H54 (cell line): ENCODE measurements at places on chromosomes 11 and 22.

DNA sequence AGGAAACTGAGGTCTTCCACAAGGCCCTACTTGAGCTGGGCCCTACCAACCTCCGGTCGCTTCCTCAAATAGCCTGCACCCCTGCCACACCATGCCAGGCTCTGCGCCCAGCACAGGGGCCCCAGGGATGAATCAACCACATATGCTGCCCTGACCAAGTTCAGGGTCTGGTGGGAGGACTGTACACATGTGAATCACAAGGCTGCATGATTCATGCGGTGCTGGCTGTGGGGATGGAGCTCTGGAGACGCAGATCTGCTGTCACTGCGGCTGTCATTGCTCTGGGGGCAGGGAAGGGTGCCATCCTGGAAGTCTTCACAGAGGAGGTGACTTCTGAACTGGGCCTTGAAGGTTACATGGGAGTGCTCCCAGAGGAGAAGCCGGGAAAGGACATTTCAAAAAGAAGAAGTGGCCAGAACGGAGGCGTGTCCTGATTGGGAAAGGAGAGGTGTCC is 21.5 kb downstream of the CYTH4 start:
- peak; percentile 85 for DNase-seq

GRCh38 chr11:120978701-120979100 is 45.2 kb upstream of the TBCEL start:
- no peak for DNase-seq

- DNase-seq, result no peak
These were observed 11.1 kb downstream of the CCKBR start for GRCh38 chr11:6270584-6271246.

DNA sequence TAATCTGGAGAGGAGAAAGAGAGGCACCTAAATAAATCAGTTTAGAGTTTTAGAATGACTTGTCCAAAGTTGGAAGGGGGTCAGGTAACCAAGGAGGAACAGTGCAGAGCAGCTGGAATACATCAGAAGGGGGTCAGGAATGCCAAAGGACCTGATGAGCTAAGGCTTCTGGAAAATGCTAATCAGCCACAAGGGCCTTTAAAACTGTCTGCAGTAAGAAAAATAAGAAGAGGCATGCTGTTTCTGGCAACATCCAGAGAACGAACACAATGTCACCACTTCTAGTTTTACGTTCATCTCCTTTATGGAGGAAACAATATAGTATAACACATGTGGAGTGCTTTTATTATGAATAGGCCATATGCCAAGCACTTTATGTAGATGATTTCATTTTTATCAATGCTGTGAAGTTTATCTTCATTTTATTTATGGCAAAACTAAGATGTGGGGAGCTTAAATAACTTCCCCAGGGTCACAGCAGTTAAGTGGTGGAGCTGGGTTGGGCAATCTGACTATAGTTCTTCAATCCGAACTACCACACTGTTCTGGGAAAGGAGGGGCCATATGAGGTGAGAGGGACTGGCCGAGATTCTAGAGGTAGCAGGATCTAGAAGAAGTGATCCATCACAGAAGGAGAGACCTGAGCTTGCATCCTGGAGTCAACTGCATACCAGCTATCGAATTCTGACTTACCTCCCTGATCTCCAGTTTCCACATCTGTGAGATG is 22.6 kb downstream of the ACO2 start:
- no peak for DNase-seq

- peak; percentile 73 for DNase-seq
These were observed 90.9 kb downstream of the LDLRAD3 start for GRCh38 chr11:36034551-36035331.

- no peak for DNase-seq
These were observed 63.9 kb downstream of the MYH9 start for GRCh38 chr22:36323855-36324331.

DNA sequence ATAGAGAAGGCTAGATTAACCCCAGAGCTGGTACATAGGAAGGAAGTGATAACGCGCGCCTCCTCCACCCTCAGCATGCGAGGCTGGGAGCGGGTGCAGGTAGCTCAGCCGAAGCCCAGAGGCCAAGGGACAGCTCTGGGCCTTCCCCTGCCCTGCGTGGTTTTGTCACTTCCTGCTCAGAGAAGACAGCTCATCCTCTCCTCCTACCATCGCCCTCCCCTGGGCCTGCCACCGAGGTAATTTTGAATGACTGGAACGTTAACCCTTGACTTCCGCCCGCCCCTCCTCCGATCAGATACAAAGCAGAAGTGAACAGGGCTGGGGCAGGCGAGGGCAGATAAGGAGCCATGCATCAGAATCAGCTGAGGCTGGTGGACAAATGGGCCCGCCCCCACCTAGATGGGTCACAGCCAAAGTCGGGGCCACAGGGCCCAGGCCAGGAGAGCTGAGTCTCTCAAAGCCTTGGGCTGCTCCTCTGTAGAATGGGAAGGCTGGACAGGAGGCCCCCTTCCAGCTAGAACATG is 1.6 kb downstream of the RAC2 start:
- no peak for DNase-seq

DNA sequence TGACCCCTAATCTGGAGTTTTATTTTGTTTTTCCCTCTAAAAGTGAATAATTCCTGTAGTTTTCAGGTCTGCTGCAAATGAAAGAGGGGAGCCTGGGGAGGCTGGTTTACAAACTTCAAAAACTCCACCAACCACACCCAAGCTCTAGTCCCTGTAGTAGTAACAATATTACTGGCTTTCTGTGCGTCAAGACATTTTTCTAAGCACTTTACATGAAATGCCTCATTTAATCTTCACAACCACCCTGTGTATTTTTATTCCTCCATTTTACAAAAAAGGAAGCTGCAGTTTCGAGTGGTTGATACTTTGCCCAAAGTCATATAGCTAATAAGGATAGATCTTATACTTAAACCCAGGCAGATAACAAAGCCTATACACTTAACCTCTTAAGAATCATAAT is 23.5 kb downstream of the CTNND1 start:
- no peak for DNase-seq

DNA sequence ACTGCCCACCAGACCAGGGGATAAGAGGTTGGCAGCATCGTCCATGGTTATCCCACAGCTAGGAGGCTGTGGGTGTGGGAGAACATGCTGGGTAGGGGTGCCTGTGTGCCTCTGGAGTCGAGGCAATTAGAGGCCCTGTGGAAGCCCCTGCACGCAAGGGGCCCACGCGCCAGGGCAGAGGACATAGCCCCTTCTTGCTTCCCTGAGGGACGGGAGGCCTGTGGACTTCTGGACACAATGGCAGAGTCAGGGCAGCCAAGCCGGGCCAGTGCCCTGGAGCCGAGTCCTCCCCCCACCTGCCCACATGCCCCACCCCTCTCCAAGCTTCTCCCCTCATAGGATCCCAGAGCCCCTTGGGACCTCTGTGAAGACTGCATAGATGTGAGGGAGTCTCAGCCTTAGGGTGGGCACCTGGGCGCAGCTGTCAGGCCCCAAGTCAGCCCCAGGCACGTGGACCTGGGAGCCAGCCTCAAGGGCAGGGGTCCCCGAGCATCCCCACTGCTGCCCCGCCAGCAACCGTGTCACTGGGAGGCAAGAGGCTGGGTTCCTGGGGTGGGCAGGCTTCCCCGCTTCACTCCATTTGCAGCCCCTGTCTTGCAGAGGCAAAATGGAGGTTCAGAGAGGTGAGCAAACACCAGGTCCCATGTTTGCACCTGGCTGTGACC is 52.4 kb downstream of the CDKN1C start:
- DNase-seq, result no peak

GRCh38 chr11:115665175-115665821 is 161.1 kb upstream of the CADM1 start:
- no peak for DNase-seq

DNA sequence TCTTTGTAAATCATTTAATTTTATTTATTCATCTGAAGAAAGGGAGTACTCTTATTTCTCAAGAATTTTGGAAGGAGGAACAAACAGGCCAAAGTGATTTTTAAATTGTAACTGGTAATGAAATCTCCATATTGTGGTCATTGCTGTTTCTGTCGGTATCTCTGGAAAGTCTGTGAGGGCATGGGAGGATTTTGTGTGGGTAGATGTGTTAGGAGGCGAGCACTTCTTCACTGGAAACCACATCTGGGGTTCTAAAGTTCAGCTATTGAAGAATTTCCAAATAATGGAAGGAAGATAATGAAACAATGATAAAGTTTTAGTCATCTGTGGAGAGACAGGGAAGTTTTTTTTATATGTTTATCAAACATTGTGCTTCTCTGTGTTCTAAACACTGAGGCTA is 6.6 kb downstream of the TRIM34 start:
- DNase-seq, result no peak

DNA sequence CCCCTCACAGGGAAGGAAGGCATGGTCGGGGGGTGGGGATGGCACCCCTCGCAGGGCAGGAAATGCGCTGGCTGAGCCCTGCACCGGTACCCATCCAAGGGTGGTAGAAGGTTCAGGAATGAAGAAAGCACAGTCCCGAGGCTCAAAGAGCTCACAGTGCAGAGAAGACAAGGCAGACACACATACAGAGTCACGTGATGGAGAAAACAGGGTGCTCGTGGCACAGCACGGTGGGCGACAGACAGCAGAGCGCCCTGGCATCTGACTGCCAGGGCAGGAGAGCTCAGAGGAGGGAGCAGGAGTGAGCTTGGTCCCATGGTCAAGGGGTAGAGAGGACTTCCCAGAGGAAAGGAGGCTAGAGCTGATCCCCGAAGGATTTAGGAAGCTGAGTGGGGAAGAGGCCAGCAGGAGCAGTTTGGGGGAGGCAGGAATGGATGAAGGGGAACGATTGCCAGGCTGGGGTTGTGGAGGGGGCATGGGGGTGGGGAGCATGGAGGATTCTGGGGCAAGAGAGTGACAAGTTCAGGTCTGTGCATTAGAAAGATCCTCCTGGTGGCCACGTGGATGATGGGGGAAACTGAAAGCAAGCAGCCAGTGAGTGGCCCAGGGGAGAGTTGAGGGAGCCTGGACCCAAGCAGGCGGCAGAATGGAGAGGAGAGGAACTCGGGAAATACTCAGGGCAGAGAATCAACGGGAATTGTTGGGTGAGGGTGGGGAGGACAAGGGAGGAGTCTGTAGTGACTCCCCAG is 43.9 kb downstream of the PDE2A start:
- no peak for DNase-seq

DNA sequence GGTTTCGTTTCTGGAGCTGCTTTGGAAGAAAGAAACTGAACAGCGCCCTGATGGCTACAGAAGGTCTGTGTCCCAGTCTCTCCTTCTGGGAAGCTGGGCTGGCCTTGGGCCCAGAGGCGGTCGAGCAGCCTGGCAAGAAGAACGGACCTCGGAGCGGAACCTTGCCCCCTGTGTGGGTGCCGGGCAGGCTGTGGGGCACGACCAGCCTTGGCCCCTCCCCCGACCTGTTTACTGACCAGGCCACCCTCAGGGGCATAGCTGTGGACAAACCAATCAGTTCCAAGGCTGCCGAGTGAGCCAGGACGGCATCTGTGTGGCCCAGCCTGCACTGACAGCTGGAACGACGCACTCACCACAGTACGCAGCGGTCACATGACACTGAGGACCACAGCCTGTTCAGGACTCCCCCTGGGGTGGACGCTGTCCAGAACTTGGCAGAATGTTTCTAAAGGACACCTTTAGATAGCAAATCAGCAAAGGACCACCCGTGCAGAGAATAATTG is 7.2 kb downstream of the PIM3 start:
- DNase-seq, result no peak

DNA sequence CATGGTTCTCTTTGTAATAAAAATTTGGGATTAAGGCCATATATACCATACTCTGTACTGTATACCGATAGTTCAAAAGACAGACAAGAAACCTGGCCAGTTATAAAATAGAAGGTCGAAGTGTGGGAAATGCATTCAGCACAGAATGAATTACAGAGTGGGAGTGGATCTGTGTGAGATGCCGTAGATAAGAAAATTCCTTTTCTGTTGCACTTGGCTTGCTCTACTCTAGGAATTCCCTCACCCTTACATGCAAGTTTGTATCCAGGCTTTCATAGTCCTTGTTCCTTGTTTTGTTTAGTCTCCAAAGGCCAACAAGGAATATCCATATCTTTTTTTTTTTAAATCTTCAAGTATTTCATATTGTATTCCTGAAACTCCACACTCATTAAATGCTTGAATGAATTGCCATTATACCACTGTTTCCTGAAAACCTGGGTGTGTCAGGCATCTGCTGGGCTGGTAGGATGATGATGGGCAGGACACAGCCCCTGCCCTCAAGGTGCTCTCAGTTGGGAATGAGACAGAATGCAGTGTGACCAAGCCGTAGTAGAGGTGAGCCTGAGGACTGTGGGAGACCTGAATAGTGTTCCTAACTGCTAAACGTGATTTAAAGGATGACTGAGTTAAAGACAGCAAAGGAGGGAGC is 53.5 kb downstream of the TEAD1 start:
- DNase-seq, result no peak
